AG04450 (cell line): ENCODE measurements at places on chromosomes 3 and 15.

GRCh38 chr3:38454178-38454883, 641 bp downstream of the ACVR2B start:
- DNase-seq, result no peak

- no peak for DNase-seq
These were observed 40.9 kb upstream of the MYO5C start for GRCh38 chr15:52336529-52336928.

GRCh38 chr3:18752273-18752934, 327.3 kb upstream of the SATB1 start:
- DNase-seq, result no peak

DNA sequence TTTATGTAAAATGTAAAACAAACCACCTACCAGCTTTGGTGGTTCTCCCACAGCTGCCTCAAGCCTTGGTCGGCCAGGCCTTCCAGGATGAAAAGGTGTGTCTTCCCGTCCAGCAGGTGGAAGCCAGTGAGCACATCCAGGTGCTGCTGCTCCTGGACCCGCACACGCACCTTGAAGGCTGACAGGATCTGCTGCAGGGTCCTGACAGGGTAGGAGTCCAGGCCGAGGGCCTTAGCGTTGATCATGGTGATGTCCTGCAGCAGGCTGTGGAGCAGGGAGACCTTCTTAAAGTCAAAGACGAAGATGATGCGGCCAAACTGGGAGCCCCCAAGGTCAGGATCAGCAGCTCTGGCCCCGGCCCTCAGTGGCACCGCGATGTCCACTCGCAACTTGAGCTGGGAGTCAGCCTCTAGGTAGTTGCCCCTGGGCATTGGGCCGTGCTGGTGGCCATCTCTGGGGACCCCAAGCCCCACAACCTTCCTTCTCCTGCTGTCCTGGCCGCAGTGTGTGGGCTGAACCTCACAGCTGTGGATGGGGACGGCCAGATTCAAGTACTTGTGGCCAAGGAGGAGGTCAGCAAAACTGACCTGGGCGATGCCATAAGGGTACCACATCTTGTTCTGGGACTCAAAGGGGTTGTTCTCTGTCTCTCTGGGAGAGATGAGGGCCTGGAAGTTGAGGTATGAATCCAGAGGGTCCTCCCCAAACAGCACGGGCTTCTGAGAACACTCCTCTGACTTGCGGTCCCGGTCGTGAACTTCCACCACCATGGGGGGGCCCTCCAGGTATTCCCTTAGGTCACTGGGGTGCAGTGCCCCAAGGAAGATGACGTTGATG, 48.6 kb downstream of the CFAP92 start:
- DNase-seq, result no peak

- DNase-seq, result no peak
These were observed 86.9 kb upstream of the COL6A5 start for GRCh38 chr3:130258532-130258952.

GRCh38 chr15:85618956-85619491, 175.7 kb downstream of the KLHL25 start:
- DNase-seq, result peak; percentile 87

DNA sequence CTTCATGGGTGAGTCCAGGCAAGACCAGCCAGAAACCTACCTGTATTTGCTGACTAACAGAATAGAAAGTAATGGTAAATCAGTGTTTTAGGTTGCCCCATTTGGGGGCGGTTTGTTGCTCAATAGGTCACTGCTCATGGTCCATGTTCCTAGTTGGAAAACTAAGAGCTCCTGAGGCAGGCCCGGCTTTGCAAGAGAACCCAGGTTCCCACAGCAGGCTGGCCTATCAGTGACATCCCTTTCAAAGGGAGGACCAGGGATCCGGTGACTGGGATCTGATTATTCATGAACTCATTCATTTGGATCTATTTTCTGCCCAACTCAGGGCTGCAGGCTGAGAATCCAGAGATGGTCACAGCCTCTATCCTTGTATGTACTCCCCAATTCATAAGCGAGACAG, 163.9 kb downstream of the WNT7A start:
- DNase-seq, result no peak

DNA sequence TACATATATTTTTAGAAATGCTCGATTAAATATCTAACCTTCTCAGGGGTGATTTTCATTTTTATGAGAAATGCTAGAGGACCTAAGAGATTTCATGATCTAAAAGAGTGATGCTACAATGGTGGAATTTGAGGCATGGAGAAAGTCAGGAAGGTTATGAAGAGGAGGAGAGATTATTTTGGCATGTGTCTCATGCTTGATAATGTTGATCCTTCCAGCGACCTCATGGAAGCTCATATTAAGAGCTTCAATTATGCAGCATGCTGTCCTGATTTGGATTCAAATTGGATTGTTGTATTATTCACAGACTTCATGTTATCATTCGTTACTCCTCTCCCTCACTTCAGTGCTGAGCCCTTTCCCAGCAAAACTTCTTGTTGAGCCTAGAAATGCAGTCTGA, 112.5 kb downstream of the RAP2B start:
- no peak for DNase-seq

DNA sequence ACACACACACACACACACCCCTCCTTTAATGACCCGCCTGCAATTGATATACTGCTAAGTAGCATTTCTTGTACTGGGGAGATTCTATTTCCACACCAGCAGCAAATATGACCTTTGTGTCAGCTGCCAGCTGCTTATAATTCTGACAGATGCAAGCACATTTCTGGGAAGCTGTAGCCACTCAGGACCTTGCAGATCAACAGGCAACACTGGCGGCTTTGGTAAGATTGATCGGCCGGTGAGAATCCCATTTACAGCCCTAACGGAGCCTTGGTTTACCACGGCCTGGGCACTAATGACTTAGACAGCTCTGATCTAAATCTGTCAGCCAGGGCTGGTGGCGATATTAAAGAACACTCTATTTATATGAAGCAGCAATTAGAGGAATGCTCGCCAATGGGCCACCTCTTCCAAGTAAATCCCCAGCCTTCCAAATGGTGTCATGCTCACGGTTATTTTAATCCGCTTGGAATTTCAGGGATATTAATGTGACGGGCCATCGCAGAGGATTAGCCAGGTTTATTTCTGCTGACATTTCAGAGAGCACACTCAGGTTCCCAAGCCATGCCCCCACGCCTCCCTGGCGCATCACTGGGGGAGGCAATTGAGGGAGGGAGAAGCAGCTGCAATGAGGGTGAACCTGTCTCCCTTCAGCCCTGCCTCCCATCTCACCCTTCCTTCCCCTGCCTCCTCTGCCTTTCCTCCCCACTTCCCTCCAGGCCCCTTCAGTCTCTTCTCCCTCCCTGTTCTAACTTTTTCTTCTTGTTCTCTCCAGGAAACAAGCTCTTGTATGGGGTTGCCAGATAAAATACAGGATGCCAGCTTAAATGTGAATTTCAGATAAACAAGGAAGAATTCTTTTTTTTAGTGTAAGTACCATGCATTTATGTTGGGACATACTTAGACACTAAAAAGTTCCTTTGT, 287.0 kb downstream of the TLE3 start:
- no peak for DNase-seq

DNA sequence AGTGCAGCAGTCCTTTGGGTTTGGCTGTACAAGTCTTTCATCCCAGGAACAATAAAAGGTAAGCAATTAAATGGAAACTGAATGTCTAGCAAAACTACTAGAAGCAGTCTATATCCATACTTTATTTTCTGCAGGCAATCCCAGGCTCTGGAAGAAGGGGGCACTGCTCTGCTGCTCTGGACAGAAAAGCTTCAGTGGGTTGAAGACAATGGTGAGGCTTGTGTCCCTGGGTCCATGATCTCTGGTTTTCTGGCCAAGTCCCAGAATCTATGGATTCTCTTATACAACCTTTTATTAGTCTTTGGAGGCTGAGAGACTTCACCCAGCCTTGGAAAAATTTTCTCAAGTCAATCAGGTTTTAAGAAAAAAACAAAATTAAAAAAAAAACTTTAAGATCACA, 35.6 kb downstream of the SCAP start:
- DNase-seq, result no peak

DNA sequence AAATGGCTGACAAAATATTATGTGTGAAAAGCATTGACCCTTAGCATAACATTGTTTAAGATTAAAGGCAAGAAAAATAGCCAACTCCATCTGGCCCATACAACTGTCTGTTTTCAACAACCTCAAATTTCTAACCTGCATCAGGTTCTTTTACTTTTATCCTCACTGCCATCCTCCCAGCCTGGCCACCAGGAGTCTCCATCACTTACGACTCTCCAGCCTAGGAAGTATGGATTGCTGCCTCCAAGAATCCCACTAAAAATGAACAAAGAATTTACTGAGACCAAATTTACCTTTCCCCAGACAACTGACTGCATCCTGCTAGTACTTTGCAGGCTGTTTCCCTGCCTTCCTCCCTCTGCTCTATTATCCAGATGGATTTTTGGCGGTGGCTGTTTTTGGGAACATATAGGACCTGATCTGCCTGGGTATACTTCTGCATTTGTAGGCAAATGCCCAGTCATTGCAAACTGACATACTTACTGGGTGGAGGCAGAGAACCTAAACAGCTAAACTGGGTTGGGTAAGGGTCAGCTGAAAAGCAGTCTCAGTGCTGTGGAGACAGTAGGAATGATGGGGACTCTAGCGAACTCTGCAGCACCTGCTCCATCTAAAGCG, 144.2 kb downstream of the GHSR start:
- DNase-seq, result no peak

GRCh38 chr3:97510795-97511194, 253.8 kb upstream of the ARL6 start:
- DNase-seq, result no peak

DNA sequence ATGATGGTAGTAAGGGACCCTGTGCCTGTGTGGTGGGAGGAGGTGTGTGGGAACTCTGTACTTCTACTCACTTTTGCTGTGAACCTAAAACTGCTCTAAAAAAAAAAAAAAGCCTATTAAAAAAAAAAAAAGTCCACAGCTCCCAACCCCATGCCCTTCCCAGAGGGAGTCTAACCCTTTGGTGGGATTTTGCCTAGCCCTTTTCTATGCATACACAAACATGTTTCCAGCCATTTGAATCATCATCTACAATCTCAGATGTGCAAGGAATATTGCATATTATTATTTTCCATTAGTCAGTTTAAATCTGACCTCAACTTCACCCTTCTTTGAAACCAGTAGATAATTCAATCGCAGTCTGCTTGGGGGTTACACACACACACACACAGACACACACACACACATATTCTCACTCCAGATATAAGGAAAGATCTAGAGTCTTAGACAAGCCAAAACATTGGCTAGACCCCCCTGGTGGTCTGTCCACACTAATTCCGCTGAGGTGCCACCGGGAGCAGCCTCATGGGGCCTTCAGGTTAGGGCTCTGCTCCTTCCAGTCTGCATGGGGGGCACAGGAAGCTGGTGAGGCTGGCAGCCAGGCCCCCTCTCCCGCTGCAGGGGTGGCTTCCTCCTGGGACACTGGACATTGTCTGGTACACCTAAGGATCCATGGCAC, 75.5 kb upstream of the NR2E3 start:
- DNase-seq, result no peak

DNA sequence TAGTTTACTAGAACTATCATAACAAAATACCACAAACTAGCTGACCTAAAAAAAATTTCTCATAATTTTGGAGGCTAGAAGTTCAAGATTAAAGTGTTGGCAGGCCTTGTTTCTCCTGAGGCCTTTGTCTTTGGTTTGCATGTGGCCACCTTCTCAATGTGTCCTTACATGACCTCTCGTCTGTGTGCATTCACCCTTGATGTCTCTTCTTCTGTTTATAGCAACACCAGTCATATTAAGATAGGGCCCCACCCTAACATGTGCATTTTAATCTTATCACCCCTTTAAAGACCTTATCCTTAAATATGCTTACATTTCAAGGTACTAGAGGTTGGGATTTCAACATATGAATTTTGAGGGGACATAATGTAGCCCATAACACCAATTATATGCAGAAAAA, 177.0 kb downstream of the ZBBX start:
- DNase-seq, result no peak

- DNase-seq, result no peak
These were observed 25.1 kb downstream of the DTWD1 start for GRCh38 chr15:49645941-49646340.

DNA sequence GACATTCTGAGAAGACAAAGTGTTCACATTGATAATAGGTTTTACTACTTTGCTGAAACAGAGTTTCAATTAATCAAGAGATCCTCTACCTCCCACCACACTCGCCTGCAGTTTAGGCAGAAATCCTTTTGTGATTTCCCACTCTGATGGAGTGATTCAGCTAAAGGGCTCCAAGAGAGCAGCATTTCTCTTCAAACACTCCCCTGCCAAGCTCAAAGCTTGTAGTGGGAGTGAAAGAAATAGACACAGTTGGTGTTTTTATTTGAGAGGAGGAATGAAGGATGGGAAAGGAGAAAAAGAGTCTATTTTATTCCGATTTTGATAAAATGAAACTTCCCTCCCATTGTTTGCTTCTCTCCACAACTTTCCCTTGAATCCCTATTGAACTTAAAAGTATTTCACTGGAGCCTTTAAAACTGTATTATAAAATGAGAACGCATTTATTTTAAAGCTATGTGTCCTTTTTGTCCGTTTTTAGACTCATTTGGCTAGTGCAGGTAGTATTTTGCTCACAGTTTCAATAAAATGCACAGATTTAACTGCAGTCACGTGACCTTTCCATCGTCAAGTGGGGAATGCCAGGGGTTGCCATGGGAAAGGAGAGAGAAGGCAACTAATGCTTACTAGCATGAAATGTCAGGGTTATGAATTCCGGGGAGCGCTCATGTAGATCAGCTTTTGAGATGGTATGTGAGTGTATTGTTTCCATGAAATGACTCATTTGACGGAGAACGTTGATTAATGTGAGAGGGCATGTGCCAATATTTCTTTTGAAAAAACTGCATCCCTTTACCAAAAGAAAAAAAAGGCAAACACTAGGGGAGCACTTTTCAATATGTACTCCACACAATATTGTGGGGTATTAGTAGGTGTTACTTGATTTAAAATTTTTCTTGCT, 7.7 kb upstream of the OSBPL11 start:
- no peak for DNase-seq

DNA sequence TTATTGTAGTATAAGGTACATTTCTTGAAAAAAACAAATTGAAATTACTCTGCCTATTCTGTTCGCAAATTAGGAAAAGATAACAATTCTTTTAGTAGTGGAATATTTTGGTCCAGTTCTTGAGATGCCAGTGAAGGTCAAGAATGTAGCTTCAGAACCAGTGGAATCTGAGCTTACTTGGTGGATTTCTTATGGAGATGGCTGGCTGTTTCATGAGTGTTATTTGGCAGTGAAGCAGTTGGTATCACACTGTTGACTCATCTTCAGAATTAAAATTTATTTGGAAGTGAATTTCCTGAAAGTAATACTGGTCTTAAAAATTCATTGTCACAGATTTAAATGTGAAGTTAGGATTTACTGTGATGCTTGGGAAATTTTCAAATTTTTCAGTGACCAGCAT, 19.1 kb downstream of the RNF13 start:
- DNase-seq, result no peak

DNA sequence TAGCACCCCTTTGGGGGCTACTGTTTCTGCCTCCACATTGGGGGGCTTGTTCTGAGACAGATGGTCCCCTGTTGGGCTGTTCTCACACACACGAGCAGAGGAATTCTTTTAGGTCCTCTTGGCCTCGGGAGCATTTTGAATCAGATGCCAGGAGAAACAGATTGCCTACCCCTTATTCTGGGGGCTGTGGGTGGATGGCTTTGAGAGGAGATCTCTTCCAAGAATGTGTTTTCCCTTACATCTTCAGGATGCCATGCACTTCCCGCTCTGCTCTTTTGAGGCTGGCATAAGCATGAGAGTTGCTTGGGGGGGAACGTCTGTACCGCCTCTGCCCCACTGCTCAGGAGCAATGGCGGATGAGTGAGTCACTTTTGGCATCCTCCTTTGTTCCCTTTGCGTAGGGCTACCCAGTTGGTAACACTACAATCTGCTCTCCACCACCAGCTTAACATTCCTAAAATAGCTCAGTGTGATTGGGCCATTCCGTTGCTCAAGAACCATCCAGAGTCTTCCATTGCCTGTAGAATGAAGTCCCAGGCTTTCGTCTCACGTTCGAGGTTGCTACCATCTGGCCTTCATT, 154.4 kb downstream of the RPLP1 start:
- DNase-seq, result no peak
